ENCODE measurements at places on chromosomes 12 and 14.

DNA sequence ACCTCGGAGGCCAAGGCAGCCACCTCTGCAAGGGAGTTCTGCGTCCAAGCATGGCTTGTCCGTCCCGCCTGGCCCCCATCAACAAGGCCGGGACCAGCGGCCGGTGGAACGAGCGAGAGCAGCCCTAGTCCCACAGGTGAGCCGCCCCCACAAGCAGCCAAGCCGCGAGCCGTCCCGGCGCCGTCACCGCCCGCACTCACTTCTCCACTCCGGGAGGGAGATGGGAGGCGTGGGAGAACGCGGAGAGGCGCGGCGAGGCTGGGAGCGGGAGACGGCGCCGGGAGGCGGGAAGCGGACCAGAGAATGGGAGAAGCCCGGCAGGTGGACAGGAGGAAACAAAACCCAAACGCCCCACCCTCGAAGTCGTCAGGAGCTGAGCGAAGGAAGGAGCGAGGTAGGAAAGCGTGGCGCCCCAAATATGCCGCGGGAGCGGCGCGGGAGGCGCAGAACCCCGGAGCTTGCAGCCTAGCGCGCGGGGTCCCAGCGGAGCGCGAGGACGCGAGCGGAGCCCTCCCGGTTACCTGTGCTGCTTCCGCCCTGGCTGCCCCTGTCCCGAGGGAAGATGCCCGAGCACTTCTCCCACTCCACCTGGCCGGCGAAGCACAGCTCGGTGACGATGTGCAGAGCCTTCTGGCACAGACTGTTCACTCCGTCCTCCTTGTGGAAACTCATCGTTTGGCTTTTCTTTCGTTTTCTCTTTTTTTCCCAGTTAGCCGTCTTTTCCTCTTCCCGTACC, 600 bp downstream of the SYT10 start:
- DNase-seq: no peak

DNA sequence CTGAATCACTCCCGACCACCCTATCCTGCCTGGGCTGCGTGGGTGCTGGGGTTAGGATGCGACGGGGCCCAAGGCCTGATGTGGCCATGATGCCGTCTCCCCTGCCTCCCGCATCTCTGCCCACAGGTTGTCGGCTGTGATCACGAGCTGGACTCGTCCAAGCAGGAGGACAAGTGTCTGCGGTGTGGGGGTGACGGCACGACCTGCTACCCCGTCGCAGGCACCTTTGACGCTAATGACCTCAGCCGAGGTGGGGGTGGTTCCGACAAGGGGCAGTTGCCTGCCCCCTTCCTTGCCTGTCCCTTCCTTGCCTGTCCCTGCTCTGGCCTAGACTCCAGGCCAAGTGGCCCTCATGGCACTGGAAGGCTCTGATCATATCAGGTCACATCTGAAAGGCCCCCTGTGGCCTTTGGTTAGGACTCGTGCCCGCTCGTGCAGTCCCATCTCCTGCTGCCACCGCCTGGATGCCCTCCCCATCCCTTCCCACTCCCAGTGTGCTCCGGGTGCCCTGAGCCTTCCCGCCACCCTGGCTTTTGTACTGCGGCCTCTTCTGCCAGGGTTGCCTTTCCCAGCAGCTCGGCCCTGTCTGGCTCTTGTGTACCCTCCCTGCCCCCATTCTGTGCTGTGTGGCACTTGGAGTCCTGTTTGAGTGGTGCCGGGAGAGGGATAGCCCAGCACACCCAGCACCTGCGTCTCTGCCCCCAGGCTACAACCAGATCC, 13.6 kb downstream of the PAPLN start:
- no peak for DNase-seq

- DNase-seq: no peak
Observed at GRCh38 chr14:61678975-61679374, 16.3 kb upstream of the HIF1A start.

- DNase-seq: no peak
Observed at GRCh38 chr12:57011438-57012424, 4.6 kb downstream of the TAC3 start.

DNA sequence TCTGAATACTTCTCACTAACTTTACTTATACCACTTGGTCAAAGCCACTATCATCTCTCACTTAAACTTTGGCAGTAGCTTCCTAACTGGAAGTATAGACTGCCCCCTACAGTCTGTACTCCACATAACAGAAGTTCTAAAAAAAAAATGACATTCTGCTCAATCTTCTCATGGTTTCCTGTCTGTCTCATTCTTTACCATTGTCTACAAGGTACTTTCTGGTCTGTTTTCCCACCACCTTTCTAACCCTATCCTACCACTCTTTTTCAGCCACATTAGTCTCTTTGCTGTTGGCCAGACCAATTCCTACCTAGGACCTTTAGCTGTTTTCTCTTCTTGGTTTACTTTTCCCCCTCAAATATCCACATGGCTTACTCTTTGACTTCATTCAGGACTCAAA, 14.7 kb downstream of the CPSF6 start:
- DNase-seq: no peak

GRCh38 chr12:97301576-97301975, 161.0 kb upstream of the RMST start:
- no peak for DNase-seq

DNA sequence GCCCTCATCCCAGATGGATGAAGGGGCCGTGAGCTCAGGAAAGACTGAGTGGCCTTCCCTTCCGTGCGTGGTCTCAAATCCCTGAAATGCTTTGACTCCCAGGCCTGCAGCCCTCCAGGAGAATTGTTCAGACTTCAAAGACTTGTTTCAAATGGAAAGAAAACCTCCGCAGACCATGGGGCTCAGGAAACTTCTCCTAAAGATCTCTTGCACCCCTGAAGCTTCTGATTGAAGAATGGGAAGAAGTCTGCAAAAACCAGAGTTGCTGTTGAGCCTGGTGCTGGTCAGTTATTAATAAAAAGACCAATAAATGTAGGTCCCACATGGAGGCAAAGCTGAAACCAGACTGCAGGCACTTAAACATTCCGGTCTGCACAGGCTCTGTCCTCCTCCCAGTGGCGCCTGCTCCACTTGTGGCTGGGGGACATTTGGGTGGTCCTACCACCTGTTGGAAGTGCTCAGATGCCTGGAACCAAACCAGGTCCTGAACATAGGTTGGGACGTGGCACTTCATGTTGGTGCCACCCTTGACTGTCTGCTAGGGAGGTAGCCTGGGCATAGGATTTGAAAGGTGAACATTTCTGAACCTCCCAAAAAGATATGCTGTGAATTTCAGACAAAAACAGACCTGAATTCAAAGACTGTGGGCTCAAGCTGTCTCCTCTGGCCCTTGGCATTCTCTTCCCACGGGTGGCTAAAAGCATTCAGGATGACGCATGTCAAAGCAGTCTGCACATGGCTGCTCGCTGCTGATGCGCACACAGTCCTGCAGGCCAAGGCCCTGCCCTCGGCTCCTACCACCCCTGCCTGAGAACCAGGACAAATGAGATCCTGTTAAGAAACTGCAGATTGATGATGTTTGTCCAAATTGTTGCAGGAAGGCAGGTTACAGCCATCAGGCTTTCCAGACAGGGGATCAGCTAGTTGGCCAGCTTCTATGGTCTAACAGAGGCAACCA, 36.2 kb upstream of the MEG3 start:
- DNase-seq: no peak

- DNase-seq: no peak
Observed at GRCh38 chr14:106269451-106270204, 743.2 kb downstream of the TMEM121 start.

- no peak for DNase-seq
Observed at GRCh38 chr12:92601176-92601575, 101.6 kb upstream of the PLEKHG7 start.

GRCh38 chr14:95774265-95775160, 60.6 kb upstream of the TCL1A start:
- peak; percentile 3 for DNase-seq

- no peak for DNase-seq
Observed at GRCh38 chr14:76307786-76308780, 67.9 kb upstream of the ESRRB start.

DNA sequence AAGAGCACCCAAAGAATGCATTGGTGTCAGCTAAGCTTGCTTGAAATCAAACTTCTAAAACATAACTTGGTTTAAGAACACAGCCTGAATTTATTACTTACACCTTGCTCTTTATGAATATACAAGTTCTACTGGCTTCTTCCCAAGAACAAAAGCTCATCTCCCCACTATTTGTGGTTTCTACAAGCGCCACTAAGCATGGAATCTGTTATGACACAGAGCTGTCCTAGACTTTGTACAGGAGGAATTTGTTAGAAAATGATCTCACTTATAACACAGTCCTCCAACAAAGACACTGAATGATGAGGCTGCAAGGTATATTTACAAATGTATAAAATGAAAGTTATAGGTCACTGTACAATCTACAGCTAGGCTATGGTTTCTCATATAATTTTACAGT, 452.1 kb downstream of the BCAT1 start:
- DNase-seq: no peak

GRCh38 chr12:132559652-132560363, 50.6 kb downstream of the LRCOL1 start:
- no peak for DNase-seq

- no peak for DNase-seq
Observed at GRCh38 chr14:96792003-96792402, 5.2 kb upstream of the VRK1 start.

GRCh38 chr12:66065641-66066136, 64.9 kb downstream of the LLPH start:
- no peak for DNase-seq

DNA sequence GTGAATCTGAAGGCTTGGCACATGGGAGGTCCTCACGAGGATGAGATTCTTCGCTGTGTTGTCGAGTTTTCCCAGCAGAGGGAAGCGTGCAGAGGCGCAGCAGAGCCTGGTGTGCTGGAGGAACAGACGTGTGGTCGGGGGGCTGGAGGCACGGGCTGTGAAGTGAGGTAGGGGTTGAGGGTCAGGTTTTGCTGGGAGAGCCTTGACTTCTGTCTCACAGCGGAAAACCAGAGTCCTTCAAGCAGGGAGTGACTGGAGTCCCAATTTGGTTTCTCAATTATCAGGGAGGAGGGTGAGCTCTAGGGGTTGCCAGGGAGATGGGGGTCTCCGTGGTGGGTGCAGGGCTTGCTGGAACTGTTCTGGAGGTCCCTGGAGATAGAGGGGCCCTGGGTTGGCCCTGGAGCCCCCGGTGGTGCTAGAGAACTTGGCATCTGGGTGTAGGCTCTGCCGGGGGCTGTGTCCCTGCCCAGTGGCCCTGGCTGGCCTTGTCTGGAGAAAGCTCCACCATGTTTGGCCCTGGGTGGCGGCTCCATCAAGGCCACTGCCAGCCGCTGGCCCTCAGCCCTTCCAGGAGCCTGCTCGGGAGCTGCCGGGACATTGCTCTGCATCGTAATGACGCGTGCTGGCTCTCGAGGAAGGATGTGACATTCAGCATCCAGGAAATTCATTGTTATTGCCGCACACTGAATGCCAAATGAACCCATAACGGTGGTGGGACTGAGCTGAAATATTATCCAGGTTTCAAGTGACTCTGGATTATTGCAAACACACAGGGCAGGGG, 215.7 kb downstream of the KIF26A start:
- DNase-seq: no peak

GRCh38 chr12:3630621-3631271, 122.2 kb downstream of the CRACR2A start:
- DNase-seq: no peak

DNA sequence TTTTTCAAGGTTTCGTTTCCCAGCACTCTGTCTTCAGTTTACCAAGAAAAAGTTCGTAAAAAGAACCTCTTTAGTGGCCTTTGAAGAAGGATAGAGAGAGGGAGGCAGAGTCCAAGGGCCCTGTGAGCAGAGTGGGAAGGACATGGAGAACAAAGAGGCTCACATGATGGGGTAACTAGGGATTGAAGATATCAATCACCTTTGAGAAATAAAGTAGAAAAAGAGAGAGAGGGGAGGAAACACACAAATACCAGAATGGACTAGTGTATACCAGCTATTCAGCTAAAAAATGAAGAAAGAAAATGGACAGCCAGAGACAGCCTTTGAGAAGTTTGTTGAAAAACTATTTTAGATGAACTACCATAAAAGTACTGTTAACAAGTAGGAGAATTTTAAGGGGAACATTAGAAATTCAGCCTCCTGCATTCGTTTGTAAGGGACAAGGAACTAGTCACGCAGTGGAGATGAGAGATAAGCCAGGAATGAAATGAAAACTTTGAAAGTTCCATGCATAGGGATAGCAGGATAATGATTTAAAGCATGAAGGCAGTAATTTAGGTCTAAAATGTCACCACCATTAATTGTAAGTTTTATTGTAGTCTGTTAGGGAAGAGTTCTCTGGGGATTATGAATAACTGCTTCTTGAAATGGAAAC, 82.1 kb downstream of the SPTSSA start:
- no peak for DNase-seq

DNA sequence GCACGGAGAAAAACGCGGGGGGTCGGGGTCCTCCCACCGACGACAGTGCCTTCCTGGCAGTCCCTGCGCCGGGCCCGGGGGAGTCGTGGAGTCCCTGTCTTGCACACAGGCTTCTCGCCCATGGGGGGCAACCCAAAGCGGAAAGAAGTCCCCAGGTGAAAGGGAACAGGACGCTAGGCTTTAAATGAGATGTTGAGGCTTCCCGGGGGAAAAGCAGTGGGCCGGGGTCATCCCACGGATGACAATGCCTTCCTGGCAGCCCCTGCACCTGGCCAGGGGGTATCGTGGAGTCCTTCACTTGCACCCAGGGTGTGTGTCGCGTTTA, 162.9 kb upstream of the ALG10B start:
- no peak for DNase-seq

GRCh38 chr14:66041582-66041981, 444.6 kb upstream of the CCDC196 start:
- no peak for DNase-seq

DNA sequence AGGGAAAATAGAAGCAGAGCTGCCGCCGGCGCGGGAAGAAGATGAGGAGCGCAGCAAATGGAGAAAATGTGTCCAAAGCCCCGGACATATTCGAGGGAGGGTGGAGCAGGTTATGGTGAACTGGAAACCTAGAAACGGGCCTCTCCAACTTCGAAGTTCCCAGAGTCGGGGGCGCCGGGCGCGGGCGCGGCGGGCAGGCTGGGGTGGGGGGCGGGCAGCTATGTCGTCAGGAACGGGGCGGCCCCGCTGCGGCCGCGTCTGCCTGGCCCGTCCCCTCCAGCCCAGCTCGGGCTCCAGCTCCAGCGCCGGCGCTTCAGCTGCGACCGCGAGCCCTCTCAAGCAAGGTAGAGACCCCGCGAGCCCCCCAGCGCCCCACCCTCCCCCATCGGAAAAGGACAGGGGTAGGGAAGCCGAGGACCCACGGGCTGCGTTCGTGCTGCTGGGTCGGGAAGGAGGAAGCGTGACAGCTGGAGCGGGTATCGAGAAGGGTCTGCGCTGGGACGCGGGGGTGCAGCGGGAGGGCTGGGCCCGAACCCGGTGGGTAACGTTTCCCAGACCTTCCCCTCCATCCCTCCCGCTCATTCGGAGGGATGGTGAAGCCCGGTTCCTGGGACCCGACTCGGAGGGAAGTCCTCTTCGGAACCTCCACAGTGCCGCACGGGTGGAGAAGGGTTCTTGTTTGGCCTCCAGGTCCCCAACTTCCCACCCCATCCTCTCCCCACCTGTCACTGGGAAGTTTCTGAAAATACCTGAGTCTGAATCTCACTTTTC, 1.0 kb downstream of the DGKA start:
- DNase-seq: no peak

DNA sequence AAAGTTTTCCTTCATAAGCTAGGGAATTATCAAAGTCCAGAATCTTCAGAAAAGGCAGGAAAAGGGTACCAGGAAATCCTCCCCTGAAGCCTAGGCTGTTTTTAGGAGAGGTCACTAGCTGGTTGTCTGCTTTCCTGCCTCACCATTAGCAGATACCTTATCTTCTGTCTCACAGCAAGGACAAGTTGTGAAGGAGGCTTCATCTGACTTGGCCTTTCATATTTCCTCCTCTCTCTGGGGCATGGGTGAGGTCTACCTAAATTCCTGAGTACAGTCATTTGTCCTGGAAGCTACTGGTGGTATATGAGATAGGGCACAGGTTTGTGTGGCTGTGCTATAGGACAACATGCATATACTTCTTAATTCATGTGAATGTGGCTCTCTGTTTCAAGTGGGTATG, 2.3 kb downstream of the FOXJ2 start:
- no peak for DNase-seq
